Pulmonary artery endothelial cell (primary cell): ENCODE measurements at places on chromosomes 2 and 18.

DNA sequence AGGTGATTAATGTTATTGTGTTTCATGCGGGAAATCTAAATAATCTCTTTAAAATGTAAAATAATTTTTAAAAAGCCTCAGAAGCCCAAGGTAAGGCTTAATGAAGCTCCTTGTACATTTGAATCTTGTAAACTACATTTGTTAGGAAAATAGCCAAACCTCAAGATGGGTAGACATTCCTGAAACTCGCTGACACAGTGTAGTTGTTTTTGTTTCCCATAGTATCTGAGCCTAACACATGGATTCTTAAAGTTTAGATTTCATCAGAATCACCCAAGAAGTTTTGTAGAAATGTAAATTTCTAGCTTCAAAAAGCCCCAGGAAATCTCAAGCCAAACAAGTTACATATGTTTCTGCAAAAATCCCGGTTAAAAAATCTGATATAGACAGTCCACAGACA, 1221.1 kb upstream of the ACVR2A start:
- DNase-seq: no peak

GRCh38 chr2:158079672-158080071, 22.0 kb upstream of the UPP2 start:
- no peak for DNase-seq

- no peak for DNase-seq
Observed at GRCh38 chr2:151673016-151673415, 61.3 kb downstream of the NEB start.

DNA sequence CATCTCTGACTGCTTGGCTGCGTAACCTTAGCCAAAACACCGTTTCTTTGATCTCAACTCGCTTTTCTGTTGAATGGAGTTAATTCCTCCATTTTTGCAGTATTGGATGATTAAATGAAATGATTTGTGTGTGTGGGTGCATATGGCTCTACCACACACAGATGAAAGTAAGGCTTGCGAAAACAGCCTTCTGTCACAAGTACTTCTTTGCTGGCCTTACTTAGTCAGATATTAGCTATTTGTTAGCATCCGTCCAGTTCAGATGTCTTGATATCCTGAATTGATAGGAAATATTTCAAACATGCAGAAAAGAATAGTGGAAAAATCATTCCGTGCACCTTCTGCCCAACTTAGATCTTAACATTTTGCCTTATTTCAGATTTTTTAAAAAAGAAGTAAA, 21.8 kb downstream of the NCOA1 start:
- DNase-seq: no peak

GRCh38 chr2:162070228-162070936, 3.6 kb downstream of the DPP4 start:
- DNase-seq: no peak
